ENCODE measurements at places on chromosomes 7 and 10.
A peak's percentile ranks its signal among the peaks of the same experiment; 100 is the strongest.

DNA sequence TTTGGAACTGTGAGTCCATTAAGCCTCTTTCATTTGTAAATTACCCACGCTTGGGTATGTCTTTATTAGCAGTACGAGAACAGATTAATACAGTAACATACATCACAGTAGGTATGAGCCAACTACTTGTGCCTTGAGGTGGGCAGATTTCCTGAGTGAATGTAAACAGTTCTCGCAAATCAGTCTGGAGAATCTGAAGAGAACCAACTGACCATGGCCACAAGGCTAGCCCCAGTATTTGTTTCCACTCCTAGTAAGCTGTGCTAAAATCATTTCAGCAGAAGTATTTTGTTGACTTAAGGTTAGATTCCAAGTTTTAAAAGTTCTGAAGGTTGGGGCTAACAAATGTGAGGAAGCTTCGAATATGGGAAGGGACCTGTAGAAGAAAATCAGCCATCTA is 82.9 kb downstream of the NOD1 start:
- no peak for DNase-seq

GRCh38 chr10:78516236-78516635 is 482.6 kb downstream of the RPS24 start:
- no peak for DNase-seq

- DNase-seq: no peak
Measured at GRCh38 chr10:112767156-112767555, 182.9 kb upstream of the TCF7L2 start.

GRCh38 chr10:110762109-110762848 is 109.4 kb upstream of the PDCD4 start:
- DNase-seq: no peak

DNA sequence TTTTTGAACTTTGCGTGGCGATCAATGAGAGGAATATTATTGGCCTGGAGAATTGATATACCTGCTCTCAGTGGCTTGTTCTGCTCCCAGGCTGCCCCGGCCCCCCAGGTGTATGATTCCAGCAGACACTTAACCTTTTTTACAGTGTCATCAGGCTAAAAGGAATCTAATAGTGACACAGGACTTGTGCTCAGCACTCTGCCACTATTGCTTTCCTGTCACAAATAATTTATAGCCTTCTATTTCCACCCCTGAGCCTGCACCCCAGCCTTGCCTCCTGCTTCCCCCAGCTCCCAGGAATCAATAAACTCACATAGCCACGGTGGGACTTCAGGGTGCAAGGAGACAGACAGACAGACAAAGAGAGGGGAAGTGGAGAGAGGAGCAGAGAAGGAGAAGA is 28.3 kb downstream of the PAX2 start:
- no peak for DNase-seq

- DNase-seq: no peak
Measured at GRCh38 chr7:65809259-65809981, 63.5 kb upstream of the VKORC1L1 start.

DNA sequence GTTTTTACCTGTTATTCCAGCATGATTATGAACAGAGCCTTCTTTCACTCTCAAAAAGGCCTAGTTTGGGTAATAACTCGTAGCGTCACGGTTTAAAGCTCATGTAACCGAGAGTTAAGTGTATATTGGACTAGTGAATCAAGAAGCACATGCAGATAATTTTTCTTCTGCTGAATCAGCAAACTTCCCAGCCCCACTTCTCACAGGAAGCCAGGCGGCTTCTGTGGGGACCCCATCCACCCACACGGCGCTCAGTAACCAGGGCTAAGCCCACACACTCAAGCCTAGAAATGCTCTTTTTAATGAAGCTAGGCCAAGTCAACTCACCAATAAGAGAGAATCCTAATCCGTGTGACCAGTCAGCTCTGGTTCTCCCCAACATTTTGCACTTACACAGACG is 191.2 kb upstream of the MGMT start:
- DNase-seq: no peak

DNA sequence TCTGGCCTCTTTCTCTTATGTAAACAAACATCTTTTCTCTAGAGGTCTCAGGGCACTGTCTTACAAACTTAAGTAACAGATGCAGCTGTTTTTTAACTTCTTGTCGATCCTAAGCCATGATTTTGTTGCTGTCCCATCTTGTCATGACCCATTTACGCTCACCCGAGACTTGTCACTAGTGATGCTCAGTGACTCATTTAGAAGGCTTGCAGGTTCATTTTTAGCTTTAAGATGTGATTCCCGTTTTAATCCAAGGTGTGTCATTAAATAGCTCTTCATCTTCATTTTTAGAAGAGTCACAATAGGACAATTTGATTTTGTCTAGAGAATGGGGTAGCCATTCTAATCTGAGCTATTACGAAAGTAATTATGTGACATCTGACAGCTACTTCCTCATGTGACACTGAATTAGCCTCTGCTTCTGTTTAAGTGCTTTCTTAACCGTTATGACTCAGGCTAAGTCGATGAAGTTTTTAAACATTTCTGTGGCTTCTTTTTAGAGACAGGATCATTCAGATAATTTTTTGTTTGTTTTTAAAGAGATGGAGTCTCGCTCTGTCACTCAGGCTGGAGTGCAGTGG is 42.7 kb downstream of the SPDYE5 start:
- DNase-seq: no peak

DNA sequence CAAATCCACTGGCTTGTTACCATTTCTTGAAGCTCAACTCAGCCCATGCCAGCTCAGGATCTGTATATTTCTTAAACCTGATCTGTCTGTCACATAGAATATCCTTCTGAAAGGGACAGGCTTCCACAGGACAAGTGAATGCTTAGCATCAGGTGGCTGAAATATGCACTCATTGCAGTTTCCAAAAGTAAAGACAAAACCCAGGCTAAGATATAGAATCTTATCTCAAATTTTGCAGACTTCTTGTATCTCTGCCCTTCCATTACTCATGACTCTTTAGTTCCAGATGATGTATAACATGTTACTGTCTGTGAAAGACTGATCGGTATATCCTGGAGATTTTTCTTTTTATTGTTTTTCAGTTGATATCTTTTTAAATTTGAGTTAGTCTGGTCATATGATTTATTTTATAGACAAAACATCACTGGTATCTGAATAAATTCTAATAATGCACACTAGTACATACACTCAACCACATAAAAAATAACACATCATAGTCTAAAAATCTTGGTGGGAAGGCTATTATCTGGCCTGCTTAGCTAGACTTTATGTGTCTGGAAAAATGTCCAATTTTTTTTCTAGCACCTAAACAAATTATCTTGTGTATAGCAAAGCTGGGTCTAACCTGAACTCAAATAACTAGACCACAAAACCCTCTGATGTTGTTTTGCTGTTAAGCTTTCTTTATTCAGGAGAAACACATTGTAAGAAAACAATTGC is 182.6 kb downstream of the ADAM12 start:
- no peak for DNase-seq

- DNase-seq: no peak
Measured at GRCh38 chr7:139720705-139721231, 57.0 kb downstream of the HIPK2 start.

GRCh38 chr10:77187376-77187999 is 450.1 kb downstream of the KCNMA1 start:
- DNase-seq: no peak

DNA sequence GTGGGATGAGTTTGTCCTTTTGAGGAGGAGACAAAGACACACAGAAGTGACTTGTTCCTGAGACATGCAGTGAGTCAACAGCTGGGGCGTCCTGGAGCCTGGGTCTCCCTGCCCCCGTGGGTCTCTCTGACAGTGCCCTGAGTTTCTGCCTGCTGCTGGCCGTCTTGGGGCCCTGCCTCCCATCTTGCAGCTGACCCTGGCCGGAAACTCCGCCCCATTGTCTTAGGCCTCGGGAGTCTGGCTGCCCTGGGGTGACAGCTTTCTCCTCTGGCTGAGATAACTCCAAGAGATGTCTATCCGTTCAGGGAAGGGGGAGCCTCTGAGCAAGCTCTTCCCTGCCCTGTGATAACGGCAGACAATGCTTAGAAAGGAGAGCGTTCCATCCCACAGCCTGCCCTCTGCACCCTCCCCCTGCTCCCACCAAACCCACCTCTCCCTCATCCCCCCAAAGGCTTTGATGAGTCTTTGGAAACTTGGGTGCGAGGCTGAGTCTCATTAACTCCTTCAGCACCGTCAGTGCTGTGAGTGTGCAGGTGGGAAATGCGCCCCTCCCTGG is 69.5 kb upstream of the PODXL start:
- DNase-seq: peak; percentile 40

- DNase-seq: no peak
Measured at GRCh38 chr7:40726559-40726958, 591.8 kb downstream of the SUGCT start.

- no peak for DNase-seq
Measured at GRCh38 chr7:93471456-93471855, 103.1 kb downstream of the CALCR start.

DNA sequence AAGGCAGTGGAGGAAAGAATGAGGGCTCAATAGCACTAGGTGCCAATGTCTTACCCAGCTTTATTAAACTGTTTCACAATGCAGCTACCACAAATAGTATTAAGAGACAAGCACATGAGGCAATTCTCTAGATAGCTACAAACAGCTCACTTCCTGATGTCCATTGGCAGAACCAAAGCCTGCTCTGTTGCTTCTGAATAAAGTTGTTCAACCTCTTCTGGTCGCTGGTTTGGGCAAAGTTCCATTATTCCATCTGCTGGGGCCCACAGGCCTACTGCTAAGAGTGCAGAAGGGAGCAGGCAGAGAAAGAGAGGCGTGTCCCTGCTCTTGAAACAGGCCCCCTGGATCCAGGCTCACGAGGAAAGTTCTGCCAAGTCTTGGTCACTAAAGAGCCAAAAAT is 173.9 kb downstream of the ZNF438 start:
- DNase-seq: no peak

GRCh38 chr7:2299870-2300512 is 14.2 kb downstream of the SNX8 start:
- no peak for DNase-seq

GRCh38 chr10:128173386-128173785 is 47.2 kb upstream of the MKI67 start:
- peak; percentile 44 for DNase-seq

GRCh38 chr7:148262721-148263229 is 327.8 kb upstream of the C7orf33 start:
- peak; percentile 48 for DNase-seq

DNA sequence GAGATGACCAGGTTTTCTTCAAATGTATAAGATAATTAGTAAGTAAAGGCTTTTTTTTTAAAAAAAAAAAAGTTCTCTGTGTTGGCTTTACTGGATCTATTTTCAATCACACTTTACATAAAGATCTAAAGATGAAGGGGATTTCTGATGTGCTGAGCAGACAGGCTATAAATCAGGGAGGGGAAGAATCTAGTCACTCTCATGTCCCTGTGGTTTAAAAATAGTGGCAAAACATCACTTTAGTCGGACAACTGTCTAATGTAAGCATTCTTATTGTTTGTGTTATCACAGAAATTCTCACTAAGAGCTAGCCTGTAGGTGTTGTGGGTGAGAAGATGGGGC is 132.7 kb downstream of the ICA1 start:
- no peak for DNase-seq

- no peak for DNase-seq
Measured at GRCh38 chr10:113301342-113301984, 251.4 kb upstream of the HABP2 start.

GRCh38 chr10:78852466-78853240 is 216.1 kb upstream of the ZMIZ1 start:
- DNase-seq: no peak

DNA sequence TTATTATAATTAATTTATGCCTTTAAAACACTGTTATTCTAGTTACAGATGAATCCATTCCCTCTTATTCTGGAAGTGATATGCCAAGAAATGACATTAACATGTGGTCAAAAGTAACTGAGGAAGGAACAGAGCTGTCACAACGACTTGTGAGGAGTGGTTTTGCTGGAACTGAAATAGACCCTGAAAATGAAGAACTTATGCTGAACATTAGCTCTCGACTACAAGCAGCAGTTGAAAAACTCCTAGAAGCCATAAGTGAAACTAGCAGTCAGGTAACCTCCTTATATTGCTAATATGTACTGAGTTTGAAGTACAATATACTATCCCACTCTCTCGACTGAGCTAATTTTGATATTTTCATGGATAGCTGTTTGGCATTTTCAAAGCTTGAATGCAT is 81.6 kb downstream of the CYP51A1 start:
- no peak for DNase-seq

GRCh38 chr7:151056666-151057505 is 811 bp downstream of the CDK5 start:
- no peak for DNase-seq

- DNase-seq: no peak
Measured at GRCh38 chr7:3616306-3616705, 315.3 kb downstream of the SDK1 start.
